Activated T-helper 1 cell treated with anti-CD3 and anti-CD28 coated beads, Interleukin-12 subunit alpha, Interleukin-12 subunit beta, Interleukin-2, Interleukin-4 antibody, amounts not matched to agents 30 ng/mL and 10 ng/mL and 1 ng/mL, durations not matched to agents 14 hours and 24 hours and 36 hours (primary cell): ENCODE measurements at places on chromosomes 7 and 10. TPM values are rescaled to one million over a fixed set of nuclear protein-coding genes. Genes with fewer than 3 reads are reported as not detected.

- H3K36me3 ChIP-seq, result peaks cover 52% of the 10 kb centered on the region
- no peak overlapping the region for H3K27ac ChIP-seq
- H3K4me3 ChIP-seq, result no peak overlapping the region
- DNase-seq, result no peak
- H3K27me3 ChIP-seq, result no peaks in the 10 kb centered on the region
These were observed 62.7 kb downstream of the WAC start for GRCh38 chr10:28595613-28596012.

Gene RPEL1
- not detected in 2 replicates for total RNA-seq

DNA sequence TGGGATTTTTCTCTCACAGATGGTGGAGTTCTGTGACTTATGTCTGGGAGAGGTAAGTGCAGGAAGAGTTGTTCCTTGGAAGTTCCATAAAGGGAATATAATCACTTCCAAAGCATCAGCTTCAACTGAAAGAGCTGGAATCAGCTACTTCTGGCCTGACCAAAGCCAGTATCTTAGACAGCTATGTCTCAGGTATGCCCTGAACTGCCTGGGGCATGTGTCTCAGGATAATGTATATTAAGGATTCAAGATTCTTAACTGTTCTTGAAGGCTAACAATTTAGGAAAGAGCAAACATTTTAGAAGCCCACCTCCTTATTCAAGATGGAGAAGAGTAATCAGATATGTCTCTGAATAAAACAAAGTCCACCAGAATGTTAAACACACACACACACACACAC, 12.4 kb upstream of the NOBOX start:
- no peak for DNase-seq
- H3K4me3 ChIP-seq, result no peak overlapping the region
- H3K27ac ChIP-seq, result no peak overlapping the region
- no peaks in the 10 kb centered on the region for H3K36me3 ChIP-seq

DNA sequence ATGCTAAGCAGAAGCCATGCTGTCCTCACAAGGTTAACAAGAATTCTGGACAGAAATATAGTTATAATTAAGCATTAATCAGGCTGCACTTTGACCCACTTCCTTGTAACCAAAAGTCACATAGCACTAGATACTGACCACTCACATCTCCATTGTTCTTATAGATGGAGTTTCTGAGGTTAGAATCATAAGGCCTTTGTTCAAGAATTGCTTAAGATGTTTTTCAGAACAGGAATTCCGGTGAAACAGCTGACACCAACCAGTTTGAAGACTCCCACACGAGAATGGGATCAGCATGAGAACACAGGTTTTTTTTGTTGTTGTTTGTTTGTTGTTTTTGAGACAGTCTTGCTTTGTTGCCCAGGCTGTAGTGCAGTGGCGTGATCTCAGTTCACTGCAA, 488.3 kb upstream of the NRP1 start:
- H3K4me1 ChIP-seq, result no peaks in the 10 kb centered on the region
- DNase-seq, result no peak
- H3K27me3 ChIP-seq, result peaks cover 1% of the 10 kb centered on the region
- H3K36me3 ChIP-seq, result no peaks in the 10 kb centered on the region
- H3K27ac ChIP-seq, result no peak overlapping the region
- H3K4me3 ChIP-seq, result no peak overlapping the region

DNA sequence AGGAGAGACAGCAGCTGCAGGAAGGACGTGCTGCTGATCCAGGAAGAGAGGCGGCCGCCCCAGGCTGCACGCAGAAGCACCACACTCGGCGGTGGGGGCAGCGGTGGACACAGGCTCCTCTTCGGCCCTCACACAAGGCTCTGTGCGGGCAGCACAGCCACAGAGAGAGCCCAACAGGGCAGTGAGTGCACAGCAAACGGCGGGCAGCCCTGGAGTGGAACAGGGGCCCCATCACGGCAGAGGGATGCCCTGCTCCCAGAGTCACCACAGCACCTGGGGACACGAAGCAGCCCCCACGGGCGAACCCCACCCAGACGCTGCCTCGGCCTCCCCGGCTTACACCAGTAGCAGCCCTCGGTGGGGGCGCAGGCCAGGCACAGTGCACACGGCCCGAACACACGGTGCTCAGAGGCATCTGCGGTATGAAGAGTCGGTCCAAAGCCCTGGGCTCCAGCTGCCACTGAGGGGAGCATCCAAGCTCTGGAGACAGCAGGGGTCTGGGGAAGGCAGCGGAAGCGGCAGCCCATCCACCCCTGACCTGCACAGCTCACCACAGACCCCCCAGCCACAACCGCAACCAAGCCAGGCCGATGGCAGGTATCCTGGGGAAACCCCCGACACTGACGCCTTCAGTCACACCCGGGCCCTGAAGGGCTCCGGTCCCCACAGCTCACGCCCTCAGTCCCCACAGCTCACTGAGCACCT, 16.8 kb downstream of the NUDT1 start:
- no peaks in the 10 kb centered on the region for H3K27me3 ChIP-seq
- no peak for DNase-seq
- H3K4me3 ChIP-seq, result no peak overlapping the region
- H3K27ac ChIP-seq, result no peak overlapping the region

Gene MYPN
- not detected in 2 replicates for total RNA-seq

Gene ASIC3
- total RNA-seq, result 1.9 and 4.1 TPM in 2 replicates

Gene LRMDA
- not detected in 2 replicates for total RNA-seq

Gene GIMAP5
- total RNA-seq, result 53.8 and 59.7 TPM in 2 replicates

GRCh38 chr7:151927011-151927410, 29.2 kb upstream of the GALNTL5 start:
- no peak overlapping the region for H3K4me3 ChIP-seq
- no peak for DNase-seq
- no peaks in the 10 kb centered on the region for H3K36me3 ChIP-seq
- H3K4me1 ChIP-seq, result peaks cover 9% of the 10 kb centered on the region

GRCh38 chr7:114789871-114790311, 132.0 kb upstream of the MDFIC start:
- no peak overlapping the region for H3K4me3 ChIP-seq
- H3K27ac ChIP-seq, result peak overlapping the region; percentile 65
- no peaks in the 10 kb centered on the region for H3K36me3 ChIP-seq
- no peaks in the 10 kb centered on the region for H3K27me3 ChIP-seq

- no peak overlapping the region for H3K4me3 ChIP-seq
- DNase-seq, result no peak
- no peaks in the 10 kb centered on the region for H3K4me1 ChIP-seq
- peaks cover 9% of the 10 kb centered on the region for H3K27me3 ChIP-seq
These were observed 174.4 kb upstream of the PLXNA4 start for GRCh38 chr7:132750530-132751217.
